ENCODE measurements at places on chromosomes 6 and 20.
A peak's percentile ranks its signal among the peaks of the same experiment; 100 is the strongest.

GRCh38 chr6:167996424-167997199 lies 859 bp upstream of the KIF25 start:
- peak; percentile 37 for DNase-seq

- peak; percentile 12 for DNase-seq
Measured at GRCh38 chr20:50194831-50195523, 4.3 kb downstream of the CEBPB start.

GRCh38 chr6:131787079-131787478 lies 20.7 kb upstream of the ENPP1 start:
- DNase-seq, result no peak

DNA sequence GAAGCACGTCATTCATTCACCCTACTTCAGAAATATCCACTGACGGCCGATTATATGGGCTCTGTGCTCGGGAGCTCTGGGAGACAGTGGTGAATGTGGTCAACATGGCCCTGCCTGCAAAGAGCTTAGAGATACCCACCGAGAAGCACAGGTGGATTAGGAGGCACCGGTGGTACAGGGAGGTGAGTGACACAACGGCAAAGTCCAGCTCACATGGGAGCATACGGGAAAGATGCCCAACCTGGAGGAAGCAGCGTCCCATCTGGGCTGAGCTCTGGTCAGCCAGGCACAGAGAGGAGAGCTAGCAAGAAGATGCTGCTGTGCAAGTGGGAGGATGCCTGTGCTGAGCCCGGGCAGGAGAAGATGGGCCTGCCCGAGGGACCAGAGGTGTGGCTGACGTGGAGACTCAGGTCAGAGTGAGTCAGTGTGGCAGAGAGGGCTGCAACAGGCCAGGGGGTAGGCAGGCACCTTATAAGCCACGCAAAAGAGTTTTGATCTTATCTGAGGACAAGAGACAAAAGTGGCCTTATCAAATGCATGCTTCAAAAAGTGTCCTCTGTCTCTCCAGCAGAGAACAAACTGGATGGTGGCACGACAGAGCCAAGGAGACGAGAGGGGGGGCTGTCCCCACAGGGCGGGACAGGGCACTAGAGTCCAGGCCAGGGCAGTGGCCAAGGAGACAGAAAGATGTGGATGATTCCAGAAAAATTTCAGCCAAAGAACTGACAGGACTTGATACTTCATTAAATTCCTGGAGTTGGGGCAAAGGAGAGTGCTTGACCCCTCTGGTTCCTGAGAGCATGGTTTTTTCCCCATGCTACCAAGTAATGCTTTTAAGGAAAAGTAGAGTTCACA lies 214.6 kb upstream of the SNX9 start:
- no peak for DNase-seq

DNA sequence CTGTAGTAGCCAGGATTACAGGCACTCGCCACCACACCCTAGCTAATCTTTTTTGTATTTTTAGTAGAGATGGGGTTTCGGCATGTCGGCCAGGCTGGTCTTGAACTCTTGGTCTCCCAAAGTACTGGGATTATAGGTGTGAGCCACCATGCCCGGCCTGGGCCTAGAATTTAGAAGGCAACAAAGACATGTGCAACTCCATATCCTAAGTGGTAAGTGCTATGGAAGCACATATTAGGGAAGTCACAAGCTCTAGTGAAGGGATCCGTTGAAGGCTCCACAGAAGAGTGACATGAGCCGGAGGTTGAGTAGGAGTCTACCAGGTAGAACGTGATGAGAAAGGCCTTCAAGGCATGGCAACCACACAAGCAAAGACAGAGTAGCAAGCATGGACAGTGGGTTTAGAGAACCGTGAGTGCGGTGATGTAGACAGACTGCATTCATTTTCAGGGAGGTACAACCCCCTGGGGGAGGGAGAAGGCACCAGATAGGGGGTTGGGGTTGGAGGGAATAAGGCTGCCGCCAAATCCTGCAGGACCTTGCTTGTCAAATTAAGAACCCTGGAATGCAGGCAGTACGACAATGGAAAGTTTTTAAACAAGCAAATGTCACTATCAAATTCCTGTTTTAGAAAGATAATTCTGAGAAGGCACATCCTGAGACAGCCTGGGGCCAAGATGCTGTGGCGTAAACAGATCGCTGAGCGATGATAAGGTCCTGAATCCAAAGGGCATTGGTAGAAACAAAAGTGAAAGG lies 50.2 kb downstream of the ARHGAP18 start:
- peak; percentile 72 for DNase-seq

- peak; percentile 54 for DNase-seq
Measured at GRCh38 chr6:43733471-43734293, 36.3 kb upstream of the VEGFA start.

DNA sequence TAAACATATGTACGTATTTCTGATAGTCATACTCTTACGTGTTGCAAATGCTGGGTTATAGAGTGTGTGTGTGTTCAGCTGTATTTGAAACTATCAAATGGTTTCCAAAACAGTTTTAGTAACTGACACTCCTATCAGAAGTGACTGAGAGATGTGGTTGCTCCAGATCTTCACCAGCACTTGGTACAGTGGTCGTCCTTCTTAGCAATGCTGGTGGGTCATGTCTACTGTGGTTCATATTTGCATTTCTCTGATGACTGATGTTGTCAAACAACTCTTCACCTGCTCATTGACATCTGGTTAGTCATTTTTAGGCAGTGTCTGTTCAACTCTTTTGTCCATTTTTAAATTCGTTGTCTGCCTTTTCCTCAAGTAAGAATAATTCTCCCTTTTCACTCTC lies 259.3 kb downstream of the KIF16B start:
- no peak for DNase-seq

DNA sequence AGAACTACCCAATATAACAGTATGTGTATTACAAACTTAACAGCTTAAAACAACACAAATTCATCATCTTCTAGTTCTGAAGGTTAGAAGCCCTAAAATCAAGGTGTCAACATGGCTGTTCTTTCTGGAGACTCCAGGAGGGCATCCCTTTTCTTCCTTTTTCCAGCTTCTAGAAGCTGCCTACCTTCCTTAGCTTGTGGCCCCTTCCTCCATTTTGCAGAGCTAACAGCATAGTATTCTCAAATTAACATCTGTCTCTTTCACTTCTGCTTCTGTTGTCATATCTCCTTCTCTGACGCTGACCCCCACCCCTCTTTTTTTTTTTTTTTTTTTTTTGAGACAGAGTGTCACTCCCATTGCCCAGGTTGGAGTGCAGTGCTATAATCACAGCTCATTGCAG lies 52.8 kb upstream of the AKIRIN2 start:
- no peak for DNase-seq

DNA sequence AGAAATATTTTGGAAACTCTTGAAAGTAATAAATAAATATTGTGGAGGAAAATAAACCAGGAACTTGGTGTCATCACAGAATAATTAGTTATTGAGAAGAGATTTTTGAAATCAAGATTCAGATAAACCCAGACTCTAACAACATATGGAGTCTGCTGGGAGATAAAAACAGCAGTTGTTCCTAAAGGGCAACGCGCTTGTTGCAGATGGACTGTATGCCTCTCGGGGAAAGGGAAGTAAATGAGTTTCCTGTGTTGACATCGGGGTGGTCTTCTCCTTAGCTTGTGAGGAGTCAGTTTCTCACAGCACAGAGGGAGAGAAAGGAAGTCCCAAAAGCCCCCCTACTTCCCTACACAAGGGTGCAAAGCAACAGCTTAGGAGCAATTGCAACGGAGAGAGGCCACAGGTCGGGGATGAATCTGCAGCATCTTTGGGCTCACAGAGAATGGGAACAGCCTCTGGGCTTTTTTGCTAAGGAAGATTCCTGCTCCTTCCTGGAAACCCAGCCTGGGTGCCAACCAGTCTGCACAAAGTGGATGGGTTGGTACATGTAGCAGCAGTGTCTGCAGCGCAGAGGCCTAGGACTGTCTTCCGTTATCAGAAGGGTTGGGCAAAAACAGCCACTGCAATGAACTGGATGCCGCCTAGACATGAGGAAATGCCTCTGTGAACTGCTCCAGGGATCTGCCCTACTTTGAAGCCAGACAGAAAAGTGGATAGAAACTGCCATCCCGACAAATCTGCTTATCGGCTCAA lies 603.0 kb upstream of the NRSN1 start:
- peak; percentile 6 for DNase-seq

DNA sequence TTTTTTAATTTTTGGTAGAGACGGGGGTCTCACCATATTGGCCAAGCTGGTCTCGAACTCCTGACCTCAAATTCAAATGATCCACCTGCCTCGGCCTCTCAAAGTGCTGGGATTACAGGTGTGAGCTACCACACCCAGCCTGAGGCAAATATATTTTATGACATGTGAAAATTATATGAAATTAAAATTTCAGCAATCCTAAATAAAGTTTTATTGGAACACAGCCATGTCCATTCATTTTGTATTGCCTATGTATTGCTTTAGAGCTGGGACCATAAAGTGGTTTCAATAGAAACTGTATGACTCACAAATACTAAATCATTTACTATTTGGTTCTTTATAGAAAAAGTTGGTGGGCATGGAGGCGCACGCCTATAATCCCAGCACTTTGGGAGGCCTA lies 32.0 kb upstream of the GCM1 start:
- no peak for DNase-seq

- DNase-seq, result no peak
Measured at GRCh38 chr6:125932451-125932795, 24.1 kb upstream of the HINT3 start.

DNA sequence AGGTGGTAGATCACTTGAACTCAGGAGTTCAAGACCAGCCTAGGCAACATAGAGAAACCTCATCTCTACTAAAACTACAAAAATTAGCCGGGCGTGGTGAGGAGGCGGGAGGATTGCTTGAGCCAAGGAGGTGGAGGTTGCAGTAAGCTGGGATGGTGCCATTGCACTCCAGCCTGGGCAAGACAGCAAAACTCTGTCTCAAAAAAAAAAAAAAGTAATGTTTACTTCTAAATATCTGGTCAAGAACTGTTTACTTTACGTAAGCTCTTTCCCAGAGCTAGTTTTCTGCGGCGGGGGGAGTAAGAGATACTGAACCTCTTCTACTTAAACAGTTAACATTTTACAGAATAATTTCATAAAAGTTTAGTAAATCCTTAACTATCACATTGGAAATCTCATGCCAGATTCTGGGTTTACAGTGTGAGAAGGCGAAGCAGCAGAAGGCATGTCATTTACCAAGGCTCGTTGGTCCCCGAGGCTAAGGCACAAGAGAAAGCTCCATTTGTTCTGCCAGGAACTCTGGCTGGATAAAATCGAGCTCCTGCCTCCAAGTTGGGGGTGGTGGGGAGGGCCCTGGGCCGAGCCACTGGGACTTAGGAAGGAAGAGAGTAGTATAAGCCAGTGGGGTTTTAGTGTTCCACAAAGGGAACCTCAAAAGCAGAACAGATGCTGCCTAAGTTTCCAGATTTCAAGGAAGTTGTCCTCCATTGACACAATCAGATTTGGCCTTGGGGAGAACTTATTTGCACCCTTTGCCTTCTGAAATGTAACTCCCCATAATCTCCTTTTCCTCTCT lies 41.7 kb downstream of the ARFGEF2 start:
- DNase-seq, result no peak

DNA sequence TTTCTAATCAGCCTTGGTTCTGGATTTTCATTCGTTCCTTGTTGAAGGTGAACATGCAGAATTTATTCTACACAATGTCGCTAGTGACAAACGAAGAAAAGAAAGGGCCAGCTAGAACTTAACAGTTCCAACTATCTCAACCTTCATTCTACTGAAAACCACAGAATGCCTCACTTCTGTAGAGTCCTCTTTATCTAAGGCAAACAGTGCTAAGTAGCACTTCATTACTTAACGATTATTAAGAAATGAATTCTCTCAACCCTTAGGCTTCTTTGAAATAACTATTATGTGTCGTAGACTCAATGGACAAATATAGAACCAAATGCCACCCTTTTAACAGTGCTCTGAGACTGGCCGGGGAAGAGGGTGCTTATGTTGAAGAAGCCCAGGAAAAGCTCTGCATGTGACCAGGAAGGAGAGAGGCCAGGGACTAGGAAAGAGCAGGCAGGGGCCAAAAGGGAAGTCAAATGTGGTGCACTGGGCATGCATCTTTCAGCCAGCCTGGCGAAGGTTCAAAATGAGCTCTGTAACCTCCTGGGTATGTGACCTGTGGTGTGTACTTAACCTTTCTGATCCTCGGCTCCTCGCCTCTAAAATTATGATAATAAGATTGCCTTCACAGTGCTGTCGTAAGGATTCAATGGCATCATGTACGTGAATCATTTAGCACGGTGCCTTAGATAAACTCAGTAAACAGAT lies 55.4 kb upstream of the BMP2 start:
- DNase-seq, result peak; percentile 49

DNA sequence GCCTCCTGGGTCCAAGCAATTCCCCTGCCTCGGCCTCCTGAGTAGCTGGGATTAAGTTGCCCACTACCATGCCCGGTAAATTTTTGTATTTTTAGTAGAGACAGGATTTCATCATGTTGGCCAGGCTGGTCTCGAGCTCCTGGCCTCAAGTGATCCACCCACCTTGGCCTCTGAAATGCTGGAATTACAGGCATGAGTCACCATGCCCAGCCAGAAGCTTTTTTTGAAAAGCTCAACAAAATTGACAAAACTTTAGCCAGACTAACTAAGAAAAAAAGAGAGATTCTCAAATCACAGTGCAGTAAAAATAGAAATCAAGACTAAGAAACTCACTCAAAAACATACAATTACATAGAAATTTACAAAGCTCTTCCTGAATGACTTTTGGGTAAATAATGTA lies 420.6 kb downstream of the COL12A1 start:
- DNase-seq, result no peak

GRCh38 chr20:10603971-10604864 lies 69.6 kb downstream of the JAG1 start:
- no peak for DNase-seq

GRCh38 chr20:23180451-23180921 lies 94.4 kb upstream of the CD93 start:
- DNase-seq, result no peak

DNA sequence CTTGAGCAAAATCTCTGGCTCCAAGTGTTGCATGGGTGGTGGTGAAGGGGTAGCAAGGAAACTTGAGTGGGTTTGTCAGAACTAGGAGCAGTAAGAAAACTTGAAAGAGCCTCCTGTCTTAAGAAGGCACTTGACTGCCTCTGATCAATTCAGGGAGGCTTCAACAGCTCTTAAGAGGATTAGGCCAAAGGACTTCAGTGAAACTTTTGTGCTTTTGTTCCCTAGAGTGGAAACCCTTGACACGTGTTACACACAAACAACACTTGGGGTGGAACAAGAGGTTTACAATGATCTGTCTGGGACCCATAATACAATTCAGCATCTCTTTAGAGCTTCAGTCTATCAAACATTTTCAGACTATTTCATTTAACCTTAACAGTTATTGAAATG lies 80.1 kb upstream of the ARMC2 start:
- no peak for DNase-seq
